ENCODE measurements at places on chromosomes 4 and X.

GRCh38 chrX:129540722-129541184 is 694 bp downstream of the OCRL start:
- no peak for DNase-seq

- DNase-seq, result no peak
Measured at GRCh38 chr4:78423790-78424189, 127.8 kb upstream of the ANXA3 start.

- peak; percentile 56 for DNase-seq
Measured at GRCh38 chr4:5979981-5980380, 38.2 kb downstream of the C4orf50 start.

- DNase-seq, result no peak
Measured at GRCh38 chr4:80074069-80074468, 1.0 kb upstream of the ANTXR2 start.

DNA sequence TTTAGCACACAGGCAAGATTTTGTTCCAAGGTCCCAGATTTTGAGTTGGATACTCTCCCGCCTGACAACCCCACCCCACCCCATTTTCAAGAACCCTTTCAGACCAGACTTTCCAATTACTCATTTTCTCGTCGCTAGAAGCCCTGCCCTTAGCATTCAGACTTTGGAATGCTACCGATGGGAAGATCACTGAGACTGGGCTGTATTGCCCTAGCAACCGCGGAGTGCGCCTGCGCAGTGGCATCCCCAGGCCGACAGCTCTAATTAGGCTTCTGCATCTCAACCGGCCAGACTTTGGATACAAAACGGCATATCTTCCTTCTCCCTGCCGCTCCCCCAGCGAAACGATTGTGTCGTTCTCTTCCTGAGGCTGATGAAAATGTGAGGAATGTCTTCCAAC is 3.4 kb downstream of the MAGEE2 start:
- DNase-seq, result no peak

- no peak for DNase-seq
Measured at GRCh38 chr4:102823897-102824296, 3.5 kb downstream of the UBE2D3 start.

DNA sequence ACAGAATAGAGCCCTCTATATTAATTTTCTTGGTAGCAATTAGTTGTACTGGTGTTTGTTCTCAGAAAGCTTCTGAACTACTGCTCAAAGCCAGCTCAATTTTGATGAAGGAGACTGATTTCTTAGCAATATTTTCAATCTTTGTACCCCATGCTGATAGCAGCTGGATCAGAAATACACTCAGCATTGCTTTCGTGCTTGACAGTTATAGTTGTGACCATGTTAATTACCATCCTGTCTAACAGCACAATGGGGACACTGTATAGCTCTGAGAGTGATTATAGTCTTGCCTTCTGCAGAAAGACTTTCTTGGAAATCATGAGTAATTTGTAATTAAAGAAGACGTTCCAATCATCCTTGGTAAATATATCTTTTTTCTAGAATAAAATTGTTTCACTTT is 79.7 kb upstream of the GNPDA2 start:
- no peak for DNase-seq

GRCh38 chrX:130825525-130825924 is 77.5 kb downstream of the ENOX2 start:
- DNase-seq, result no peak

DNA sequence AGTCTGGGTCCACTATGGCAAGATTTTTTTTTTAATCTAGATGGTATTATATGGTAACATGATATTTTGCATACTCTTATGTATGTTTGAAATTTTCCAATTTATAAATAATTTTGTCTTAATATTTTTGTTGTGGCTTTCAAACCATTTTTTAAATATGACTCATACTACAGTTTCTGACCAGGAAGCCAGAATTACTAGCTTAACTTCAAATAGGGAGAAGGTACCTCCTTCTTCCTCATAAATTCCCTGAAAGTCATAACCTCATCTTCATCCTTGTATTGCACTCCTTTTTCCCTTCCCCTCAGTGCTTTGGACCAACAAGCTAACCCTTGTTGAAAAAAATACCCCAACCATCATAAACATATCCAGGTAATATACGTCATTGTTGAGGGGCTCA is 21.6 kb downstream of the ARAP2 start:
- DNase-seq, result no peak

- DNase-seq, result no peak
Measured at GRCh38 chr4:38590046-38590445, 74.0 kb upstream of the KLF3 start.

DNA sequence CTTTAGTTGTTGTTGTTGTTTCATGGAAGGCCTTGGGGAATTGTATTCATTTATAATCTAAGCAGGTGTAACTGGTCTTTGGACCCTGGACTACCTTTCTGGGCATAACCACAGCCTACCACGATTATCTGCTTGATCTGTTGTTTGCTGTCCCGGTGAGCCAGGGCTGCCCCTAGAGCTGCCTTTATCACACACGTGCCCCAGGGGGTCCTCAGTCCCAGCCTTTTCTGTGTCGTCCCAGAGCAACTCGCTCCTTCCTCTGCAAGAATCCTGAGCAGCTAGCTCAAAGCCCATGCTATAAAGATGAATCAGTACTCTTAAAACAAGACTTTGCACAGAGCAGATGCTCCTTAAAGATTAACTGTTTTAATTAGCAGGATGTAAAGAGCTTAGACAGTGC is 273.2 kb downstream of the EVC2 start:
- no peak for DNase-seq

DNA sequence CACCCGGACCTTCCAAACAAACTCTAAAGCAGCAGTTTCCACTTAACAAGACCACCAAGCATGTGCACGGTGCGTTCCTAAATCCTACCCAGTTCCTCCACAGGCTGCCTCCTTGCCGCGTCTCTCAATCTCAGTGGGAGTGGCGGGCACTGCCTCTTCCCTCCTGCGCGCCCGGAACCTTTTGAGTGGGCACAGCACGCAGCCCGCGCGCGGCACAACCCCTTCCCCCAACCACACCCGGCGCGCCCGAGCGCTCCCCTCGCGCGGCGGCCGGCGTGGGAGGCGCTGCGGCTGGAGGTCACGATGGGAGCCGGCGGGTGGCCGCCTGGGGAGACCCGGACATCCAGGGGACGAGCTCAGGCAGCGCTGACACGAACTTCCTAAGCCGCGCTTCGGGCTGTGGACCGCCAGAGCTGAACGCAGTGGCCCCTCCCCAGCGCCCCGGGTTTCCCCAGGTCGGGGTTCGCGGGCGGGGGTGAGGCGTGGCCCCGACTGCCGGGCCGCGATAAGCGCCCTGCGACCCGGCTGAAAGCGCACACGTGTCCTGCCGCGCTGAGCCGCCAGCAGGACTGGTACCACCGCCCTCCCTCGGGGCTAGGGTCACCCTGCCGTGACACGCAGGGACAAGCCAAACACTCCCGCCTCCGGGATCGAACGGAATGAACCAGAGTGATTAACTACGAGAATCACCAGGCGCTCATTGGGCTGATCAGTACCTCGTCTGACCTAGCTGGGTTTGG is at the start of gene ABCG2:
Gene ABCG2 (minus strand): TSS at position 151 of the 740 bp plus-strand sequence. CDS start 18,644 bp downstream, outside the sequence.
- no peak for DNase-seq

GRCh38 chrX:1535241-1536041 is 1.5 kb downstream of the P2RY8 start:
- DNase-seq, result no peak

- no peak for DNase-seq
Measured at GRCh38 chrX:131264053-131264452, 25.1 kb downstream of the IGSF1 start.

DNA sequence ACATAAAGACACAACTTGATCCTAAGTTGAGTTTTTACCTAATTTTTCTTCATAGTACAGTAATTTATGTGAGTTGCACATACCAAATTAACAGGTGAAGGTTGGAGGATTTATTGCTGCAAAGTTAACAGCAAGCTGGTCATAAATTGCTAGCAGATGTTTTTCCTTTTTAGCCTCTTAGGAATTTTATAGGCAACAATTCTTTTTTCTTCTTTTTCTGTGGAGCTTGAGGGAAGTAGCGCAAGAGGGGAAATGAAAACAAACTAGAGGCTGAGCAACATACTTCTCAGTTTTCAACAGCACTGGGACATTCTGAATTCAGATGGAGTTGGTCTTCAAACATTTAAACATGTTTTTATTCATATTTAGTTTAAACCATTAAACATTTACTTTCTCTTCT is 63.7 kb upstream of the TLR2 start:
- no peak for DNase-seq

GRCh38 chr4:10810411-10810810 is 125.8 kb upstream of the CLNK start:
- no peak for DNase-seq

GRCh38 chrX:143429131-143429530 is 88.1 kb downstream of the SPANXN3 start:
- no peak for DNase-seq

DNA sequence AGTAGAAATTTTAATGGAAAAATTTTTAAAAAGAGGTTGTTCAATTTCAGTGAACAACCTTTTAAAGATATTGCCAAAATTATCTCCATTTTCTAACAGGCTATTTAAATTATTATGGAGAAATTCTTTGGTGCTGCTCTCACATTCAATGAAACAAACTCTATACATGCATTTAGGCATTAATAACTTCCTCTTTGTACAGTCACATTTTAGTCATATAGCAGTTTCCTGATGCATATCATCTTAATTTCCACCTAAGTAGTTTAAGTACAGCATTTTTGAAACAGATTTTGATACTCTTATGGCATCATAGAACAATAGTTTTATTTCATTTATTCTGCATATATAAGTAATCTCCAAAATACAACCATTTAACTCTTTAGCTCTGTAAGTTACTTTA is 500.1 kb downstream of the STPG2 start:
- DNase-seq, result no peak

- DNase-seq, result no peak
Measured at GRCh38 chr4:91228659-91229058, 1075.1 kb upstream of the GRID2 start.

GRCh38 chr4:82747686-82748575 is 50.7 kb downstream of the SCD5 start:
- DNase-seq, result no peak

GRCh38 chr4:169567916-169568315 is 44.5 kb downstream of the NEK1 start:
- no peak for DNase-seq

DNA sequence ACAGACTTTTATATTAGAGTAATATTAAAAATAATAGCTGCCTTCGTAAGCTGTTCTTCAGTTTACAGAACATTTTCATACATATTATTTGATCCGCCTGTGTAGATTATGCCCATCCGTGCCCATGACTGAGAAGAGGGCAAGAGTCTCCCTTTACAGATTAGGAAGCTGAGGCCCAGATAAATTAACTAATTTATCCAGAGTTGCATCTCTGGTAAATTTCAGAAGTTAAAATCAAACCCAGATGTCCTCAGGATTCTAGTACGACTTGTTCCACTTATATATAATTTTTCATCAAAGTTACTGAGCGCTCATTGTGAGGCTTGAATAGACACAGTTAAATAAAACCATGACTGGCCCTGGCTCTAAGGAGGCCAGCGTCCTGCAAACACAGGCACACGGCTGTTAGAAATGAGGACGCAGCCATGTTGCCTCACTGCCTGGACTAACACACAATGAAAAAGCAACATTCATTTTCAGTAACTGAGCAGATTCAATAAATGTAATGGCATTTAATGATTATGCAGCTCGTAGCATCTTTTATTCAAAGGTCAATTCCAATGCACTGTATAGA is 148.0 kb downstream of the TENM3 start:
- no peak for DNase-seq

DNA sequence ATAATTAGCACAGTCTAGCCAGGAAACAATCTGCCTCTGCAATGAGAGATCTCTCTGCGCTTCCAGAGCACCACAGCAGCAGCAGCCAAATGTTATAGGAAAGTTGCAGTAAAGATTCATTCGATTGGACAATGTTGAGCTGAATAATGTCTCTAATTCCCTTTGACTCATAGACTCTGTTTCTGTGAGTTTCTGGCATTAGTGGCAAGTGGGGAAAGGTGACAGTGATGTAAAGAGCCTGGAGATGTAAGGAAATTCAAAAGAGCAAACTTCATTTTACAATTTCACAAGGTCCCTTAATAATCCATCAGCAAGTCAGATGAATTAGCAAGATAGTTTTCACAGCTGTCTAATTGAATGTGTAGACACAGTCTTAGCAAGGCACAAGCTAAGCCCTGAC is 184.4 kb downstream of the VEGFC start:
- DNase-seq, result no peak

DNA sequence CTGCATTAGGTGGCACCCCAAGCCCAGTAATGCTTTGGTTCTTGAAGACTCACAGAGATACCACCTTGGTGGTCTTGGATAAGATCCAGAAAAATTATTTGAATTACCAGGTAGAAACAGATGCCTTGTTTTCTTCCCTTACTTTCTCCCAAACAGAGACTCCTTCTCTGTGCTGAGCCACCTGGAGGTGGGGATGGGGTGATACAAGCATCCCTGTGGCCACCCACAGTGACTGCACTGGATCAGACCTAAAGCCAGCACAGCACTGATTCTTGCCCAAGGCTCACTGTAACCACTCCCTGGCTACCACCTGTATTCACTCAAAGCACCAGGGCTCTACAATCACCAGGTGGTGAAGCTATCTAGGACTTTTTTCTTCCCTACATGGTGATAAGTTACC is 156.8 kb downstream of the TEX13A start:
- DNase-seq, result no peak

DNA sequence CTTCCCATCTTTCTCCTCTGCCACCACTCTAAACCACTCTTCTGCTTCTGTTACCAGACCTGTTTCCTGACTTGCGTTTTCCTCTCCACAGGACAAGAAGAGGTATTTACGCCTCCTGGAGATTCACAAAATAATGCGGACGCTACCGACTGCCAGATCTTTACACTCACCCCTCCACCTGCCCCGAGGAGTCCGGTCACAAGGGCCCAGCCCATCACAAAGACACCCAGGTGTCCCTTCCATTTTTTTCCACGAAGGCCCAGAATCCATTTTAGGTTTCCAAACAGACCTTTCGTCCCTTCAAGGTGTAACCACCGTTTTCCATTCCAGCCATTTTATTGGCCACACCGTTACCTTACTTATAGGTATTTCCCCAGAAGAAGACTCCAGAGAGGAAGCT is 8.2 kb downstream of the ODAPH start:
- DNase-seq, result no peak

- no peak for DNase-seq
Measured at GRCh38 chr4:152601156-152601555, 65.3 kb upstream of the FBXW7 start.

GRCh38 chr4:131388277-131388676 is 1760.8 kb upstream of the PCDH10 start:
- no peak for DNase-seq

GRCh38 chr4:167541286-167541685 is 307.0 kb upstream of the SPOCK3 start:
- DNase-seq, result no peak

DNA sequence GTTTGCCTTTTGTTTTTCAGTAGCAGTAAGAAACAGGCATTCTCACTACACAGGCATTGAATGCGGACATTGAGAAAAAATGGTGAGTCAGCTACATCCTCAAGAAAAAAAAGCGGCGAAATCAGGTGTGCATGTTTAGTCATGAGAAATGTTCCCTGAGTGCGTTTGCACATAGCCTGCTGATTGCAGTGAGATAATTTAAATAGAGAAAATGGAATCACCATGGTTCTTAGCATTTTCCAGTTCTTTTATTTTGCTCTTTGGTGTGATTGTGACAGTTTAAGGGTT is 54.1 kb upstream of the CLDN34 start:
- DNase-seq, result no peak

All from D721Med (cell line).